ENCODE measurements at places on chromosomes 5 and 9.
A peak's percentile ranks its signal among the peaks of the same experiment; 100 is the strongest.

- DNase-seq = no peak
These were observed 175.5 kb upstream of the SV2C start for GRCh38 chr5:75907651-75908050.

DNA sequence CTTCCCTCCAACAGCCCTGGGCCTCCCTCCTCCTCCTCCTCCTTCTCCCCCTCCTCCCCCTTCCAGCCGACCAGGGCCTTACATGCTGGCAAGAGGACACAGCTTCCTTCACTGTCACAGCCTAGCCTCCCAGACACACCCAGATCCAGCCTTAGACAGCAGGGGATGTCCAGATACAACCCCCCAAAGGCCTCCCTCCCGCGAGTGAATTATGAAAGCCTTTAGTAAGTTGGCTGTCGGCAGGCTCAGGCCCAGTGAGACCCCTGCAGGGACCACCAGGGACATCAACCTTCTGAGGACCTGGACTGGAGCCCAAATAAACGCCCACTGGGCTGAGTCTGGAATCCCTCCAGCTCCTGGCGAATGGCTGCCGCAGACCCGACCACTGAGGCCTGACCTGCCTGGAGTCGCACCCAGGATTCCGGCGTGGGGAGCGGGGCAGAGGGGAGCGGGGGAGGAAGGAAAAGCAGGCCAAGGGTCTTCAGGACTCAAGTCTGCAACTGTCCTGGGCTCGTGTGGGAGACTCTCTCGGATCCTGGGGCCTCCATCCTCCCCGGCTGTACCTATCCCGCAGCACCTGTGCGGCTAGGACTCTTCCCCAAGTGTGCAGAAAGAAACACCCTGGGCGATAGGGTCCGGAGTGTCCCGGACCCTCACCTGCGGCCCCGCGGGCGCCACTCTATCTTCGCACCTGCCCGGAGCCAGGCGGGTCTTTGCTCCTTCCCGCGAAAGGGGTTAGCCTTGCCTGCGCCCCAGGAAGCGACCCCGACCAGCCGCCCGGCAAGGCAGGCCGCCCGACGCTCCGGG lies 705 bp downstream of the SEPTIN8 start:
- DNase-seq = peak; percentile 62

GRCh38 chr9:127201071-127201541 lies 63.5 kb upstream of the GARNL3 start:
- DNase-seq = no peak

GRCh38 chr9:16434526-16434925 lies 435.9 kb downstream of the BNC2 start:
- DNase-seq = no peak

DNA sequence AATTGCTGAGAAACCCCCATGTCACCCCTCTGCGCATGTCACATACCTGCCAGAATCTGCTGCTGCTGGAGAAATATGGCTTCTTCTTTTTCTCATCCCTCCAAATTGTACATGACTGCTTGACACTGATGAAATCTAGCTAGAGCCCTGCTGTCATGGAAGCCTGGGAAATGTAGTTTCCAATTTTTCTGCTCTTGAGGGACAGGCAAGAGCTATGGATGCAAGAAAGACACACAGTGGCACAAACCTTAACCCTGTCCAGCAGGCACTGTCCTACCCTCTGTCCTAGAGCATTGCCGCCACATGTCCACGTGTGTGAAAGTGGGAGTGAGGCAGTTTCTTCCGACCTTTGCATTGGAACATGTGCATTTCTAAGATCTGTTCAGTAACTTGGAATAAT lies 255.5 kb upstream of the SEMA6A start:
- DNase-seq = no peak

GRCh38 chr9:33466565-33467495 lies 6.9 kb downstream of the NOL6 start:
- peak; percentile 22 for DNase-seq
